ENCODE measurements at places on chromosomes 1 and 21.

- peak; percentile 53 for DNase-seq
These were observed 41.5 kb upstream of the MRPS6 start for GRCh38 chr21:34031835-34032370.

- DNase-seq: no peak
These were observed 221.2 kb downstream of the CACNA1E start for GRCh38 chr1:181704546-181704945.

DNA sequence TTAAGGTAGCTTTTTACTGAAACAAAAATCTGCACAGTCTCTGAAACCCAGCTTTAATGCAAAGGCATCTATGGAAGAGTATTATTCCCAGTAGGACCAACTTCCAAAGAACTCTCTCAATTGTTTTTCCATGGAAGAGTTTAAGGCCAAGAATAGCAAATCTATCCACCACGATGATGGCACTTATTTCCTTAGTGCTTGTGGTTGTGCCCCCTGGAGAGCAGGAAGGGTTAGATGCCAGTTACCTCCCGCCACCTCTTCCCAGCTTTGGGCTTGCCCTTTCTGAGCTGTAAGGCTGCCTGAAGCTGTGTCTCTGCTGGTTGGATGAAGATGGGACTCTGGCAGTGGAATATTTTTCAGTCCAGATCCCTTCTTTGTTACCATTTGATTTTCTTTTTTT is 4.8 kb upstream of the ATP1A1 start:
- DNase-seq: no peak

- DNase-seq: no peak
These were observed 63.3 kb downstream of the AK4 start for GRCh38 chr1:65211331-65211730.

DNA sequence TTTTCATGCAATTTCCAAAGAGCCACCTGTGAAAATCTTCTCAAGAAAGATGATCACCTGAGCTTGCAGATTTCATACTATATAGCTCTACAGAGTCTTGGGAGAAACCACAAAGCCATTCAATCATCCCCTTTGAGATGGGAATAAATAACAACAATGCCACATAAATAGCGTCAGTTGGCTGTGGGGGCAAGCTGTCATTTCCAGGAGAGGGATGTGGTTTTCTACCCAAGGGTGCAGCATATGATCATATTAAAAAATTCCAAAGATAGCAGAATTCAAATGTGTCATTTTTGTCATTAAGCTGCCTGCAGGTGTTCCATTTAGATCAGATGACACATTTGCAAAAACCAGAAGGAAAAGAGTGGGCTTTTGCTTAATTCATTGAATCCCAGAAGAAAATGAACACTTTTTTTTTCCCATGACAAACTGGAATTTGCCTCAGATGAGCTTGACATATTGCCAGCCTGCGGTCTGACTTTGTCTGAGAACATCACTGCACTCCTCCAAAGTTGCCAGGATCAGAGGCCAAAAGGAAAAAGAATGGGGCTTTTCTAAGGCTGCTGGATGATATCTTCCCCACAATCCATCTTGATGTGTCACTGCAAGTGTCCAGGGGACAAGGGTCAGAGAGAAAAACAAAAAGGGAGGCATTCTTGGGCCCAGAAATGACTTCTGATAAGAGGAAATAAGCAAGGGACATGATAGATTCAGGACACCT is 314.1 kb upstream of the USP25 start:
- DNase-seq: no peak

DNA sequence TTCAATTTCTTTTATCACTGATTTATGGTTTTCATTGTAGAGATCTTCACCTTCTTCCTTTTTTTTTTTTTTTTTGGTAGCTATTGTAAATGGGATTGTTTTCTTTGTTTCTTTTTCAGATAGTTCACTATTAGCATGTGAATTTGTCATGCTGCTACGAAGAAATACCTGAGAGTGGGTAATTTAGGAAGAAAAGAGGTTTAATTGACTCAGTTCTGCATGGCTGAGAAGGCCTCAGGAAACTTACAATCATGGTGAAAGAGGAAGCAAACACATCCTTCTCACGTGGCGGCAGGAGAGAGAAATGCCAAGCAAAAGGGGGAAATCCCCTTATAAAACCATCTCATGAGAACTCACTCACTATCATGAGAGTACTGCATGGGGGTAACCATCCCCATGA is 66.4 kb downstream of the DAB1 start:
- DNase-seq: no peak

DNA sequence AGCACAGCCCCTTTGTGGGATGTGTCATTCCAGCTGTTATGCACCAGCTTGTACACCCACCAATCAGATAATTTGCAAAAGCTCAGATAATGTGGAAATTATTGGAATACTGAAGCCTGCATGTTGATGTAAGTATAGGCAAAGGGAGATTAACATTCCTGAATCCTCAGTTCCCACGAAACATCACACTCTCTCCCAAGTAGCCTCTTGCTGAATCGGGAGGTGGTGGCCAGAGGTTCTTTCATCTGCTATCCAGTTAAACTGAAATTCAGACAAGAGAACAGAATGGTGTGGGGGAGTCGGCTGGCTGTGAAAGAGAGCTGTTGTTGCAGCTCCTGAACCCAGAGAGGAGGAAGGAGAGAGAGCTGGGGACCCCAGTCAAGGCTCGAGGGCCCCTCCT is 170.9 kb downstream of the ZBTB18 start:
- no peak for DNase-seq

DNA sequence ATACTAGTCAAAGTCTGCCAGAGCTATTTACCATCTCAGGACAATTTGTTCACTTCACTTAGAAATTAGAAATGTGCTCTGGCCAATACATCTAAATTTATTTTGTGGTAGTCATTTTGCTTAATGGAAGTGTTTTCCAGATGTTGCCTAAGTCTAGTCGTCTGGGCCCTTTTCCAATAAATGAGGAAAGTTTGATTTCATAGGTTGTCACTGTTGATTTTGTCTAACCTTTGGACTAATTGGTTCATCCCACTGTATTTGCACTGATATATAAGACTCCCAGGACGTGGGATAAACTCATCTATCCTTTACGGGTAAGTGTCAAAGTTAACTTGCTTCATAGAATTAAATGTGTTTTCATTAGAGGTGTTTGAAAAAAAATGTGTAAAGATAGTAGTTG is 79.1 kb downstream of the TPR start:
- DNase-seq: no peak

DNA sequence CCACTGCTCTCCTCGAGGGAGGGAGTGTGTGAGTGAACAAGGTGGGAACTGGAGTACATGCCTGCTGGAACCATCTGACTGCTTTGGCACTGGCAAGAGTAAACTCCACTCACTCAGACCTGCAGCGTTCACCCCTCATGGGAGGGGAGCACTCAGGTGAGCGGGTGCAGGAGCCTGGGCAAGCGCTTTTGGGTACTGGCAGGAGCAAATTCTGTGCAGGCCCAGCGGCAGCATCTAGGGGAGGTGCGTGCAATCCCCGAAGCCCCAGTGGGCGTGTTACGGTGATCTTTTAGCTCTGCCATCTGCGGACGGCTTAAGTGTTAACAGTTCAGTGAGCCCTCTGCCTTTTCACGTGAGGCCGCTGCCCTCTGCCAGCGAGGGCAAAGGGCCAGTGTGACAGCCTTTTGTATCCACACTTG is 127.4 kb downstream of the PATJ start:
- DNase-seq: no peak

GRCh38 chr1:177351361-177352108 is 180.8 kb downstream of the BRINP2 start:
- DNase-seq: no peak

- DNase-seq: no peak
These were observed 93.0 kb upstream of the TENT5C start for GRCh38 chr1:117512728-117513321.

GRCh38 chr1:55589671-55590297 is 374.6 kb upstream of the USP24 start:
- no peak for DNase-seq

GRCh38 chr1:86498281-86498680 is 29.6 kb downstream of the CLCA1 start:
- no peak for DNase-seq

DNA sequence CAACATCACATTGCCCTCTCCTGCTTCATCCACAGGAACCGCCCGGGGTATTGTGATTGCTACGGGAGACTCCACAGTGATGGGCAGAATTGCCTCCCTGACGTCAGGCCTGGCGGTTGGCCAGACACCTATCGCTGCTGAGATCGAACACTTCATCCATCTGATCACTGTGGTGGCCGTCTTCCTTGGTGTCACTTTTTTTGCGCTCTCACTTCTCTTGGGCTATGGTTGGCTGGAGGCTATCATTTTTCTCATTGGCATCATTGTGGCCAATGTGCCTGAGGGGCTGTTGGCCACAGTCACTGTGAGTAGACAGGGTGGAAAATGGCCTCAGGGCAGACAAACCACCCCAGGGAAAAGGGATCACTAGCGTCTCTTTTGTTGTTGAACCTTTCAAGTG is 12.7 kb downstream of the ATP1A4 start:
- no peak for DNase-seq

DNA sequence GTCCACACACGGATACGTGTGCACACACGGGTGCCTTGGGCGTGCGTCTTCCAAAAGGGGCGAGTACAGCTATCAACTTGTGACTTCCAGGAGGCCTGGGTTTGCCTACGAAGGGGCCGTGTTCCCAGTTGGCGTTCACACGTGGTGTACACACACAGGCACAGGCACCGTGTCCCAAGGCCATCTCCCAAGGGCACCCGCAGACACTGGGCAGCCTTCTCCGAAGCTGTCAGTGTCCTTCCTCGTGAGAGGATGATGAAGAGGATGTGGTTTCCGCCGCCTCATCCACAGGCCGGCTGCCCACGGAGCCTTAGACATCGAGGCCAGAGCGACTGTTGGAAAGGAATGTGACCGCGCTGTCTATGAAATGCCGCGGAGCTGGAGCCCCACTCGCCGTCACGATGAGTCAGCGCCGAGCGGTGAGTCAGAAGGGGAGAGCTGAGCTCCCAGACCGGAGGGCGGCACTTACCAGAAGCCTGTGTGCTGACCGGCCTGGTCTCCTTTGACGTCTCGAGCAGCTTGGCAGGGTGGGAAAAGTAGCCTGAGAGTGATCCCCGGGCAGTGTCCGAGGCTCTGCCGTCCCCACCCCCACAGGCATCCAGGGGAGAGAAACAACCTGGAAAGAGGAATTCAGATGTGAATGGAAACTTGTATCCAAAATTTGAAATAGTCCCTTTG is 141.4 kb upstream of the ARHGEF16 start:
- peak; percentile 88 for DNase-seq

GRCh38 chr21:32413015-32413504 is 554 bp downstream of the EVA1C start:
- no peak for DNase-seq

DNA sequence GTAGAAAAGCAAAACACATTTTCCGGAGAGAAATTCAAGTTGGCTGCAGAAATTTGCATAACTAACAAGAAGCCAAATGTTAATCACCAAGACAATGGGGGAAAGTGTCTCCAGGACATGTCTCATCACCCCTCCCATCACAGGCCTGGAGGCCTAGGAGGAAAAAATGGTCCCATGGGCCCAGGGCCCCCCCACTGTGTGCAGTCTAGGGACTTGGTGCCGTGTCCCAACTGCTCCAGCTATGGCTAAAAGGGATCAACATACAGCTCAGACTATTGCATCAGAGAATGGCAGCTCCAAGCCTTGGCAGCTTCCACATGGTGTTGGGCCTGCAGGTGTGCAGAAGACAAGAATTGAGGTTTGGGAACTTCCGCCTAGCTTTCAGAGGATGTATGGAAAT is 138.2 kb downstream of the USH2A start:
- no peak for DNase-seq

- DNase-seq: no peak
These were observed 27.5 kb downstream of the KCND3 start for GRCh38 chr1:111961773-111962565.

GRCh38 chr21:31176080-31176551 is 137.8 kb upstream of the KRTAP19-8 start:
- DNase-seq: no peak

GRCh38 chr1:242004751-242005495 is 6.0 kb upstream of the MAP1LC3C start:
- no peak for DNase-seq

- DNase-seq: peak; percentile 86
These were observed 46.3 kb downstream of the UMODL1 start for GRCh38 chr21:42117229-42117966.

DNA sequence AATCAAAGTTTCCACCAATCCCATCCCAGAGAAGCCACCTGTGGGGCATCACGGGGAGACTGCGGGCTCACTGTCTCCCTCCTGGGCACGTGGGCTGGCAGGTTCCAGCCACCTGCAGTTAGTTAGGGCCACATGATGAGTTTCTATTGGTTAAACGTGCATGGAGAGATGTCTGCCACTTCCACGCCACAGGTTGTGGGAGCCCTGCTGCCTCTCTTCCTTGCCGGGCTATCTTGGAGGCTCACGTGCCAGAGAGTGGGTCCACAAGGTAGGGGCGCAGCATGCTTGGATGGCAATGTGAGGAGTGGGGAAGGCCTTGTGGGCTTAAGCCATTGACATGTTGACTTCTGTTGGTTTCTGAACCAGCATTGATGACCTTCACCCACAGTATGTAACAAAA is 3.5 kb downstream of the KRTAP10-7 start:
- no peak for DNase-seq

- DNase-seq: no peak
These were observed 180.2 kb downstream of the PTPRU start for GRCh38 chr1:29416267-29417146.

DNA sequence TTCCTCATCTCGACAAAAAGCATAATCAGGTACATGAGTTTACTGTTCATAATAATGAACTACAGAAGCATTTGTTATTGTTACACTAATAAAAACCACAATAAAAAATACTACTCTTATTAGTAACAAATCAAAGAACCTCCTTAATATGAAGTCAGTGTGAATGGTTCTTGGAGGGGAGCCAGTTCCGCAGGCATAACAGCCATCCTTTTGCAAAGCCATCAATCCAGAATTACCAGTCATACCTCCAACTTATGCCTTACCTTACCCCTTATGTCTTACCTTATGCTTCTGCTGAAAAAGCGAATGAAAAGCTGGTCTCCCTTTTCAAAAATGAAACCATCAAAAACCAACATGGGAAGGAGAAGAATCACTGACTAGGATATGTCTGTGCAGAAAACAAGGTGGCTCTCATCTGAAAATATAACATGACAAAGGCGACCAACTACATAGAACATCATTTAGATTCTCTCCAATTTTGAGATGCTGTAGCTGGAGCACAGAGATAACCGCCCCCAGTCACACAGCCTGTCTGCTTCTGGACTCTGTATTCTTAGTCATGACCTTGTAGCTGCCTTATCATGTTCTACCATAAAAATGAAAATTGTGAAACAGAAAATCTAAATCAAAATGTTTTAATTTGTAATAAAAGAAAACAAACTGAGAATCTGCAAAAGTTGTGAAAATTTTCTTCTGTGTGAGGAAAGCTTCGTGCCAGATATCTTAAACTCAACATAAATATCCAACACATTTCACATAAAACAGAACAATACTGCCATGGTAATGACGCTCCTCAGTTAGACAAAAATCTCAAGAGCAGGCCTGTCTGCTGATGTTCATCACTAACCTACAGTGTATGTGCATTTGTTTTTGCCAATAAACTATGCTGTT is 438.2 kb downstream of the SMYD3 start:
- no peak for DNase-seq

GRCh38 chr1:60415696-60416095 is 342.1 kb upstream of the C1orf87 start:
- DNase-seq: no peak

- no peak for DNase-seq
These were observed 23.3 kb downstream of the RIMKLA start for GRCh38 chr1:42403880-42404400.
